ENCODE measurements at places on chromosomes 7 and 10.

DNA sequence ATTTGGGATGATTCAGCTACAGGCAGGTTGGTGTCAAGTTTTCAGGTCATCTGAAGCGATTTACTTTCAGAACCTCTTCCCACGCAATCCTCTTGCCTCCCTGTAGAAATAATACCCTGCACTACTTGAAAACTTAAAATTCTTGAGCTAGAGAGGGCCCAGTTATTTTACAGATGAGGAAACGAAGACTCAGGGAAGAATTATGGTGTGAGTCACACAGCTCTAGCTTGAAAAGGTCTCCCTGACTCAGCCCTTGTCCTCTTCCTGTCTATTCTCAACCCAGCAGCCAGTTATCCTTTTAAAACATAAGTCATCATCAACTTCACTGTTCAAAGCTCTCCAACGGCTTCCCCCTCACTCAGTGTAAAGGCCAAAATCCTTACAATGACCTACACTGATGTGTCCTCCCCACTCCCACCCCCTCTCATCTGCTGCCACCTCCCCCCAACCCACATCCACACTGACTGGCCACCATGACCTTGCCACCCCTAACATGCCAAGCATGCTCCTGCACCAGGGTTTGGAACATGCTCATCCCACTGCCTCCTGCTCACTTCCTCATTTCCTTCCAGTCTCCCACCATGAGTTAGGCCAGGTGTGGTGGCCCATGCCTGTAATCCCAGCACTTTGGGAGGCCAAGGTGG is 3.4 kb downstream of the DNMBP start:
- DNase-seq, result no peak

GRCh38 chr10:93758891-93759410 is 1.2 kb downstream of the LGI1 start:
- DNase-seq, result no peak

DNA sequence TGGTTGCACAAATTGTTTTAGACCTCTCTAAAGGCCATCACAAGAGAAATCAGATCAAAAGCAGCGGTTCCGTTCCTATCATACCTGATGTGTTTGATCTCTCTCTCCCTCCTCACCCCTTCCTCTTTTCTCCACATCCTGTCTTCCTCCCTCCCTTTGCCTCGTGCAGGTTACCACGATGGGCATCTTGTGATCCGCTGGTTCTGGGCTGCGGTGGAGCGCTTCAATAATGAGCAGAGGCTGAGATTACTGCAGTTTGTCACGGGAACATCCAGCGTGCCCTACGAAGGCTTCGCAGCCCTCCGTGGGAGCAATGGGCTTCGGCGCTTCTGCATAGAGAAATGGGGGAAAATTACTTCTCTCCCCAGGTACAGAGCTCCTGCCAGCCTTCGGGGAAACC is 28.5 kb upstream of the STK17A start:
- no peak for DNase-seq

DNA sequence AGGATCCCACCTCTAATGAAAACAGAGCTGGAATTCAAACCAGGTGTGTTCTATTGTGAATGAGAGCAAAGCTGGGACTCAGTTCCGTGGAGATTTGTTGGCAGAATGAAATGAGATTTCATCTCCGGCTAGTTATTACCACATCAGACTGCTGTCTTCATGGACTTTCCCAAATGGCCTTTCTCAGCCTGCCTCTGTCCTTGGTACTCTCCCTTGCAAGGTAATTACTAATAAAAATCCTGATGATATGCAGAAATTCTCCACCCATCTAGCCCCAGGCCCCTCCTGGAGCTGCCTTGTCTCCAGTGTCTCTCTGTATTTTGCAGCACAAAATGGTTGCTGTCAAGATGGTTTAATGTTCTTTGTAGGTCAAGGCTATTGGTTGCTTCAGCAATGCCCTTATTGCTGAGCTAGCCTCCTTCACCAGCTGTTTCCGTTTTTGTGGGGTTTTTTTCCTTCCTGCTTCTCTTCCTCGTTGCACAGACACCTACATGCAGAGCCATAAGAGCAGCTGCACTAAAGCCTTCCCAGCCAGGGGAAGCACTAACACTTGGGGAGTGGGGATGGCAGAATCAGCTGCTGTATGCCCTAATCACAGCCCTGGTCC is 185.0 kb upstream of the GHITM start:
- no peak for DNase-seq

DNA sequence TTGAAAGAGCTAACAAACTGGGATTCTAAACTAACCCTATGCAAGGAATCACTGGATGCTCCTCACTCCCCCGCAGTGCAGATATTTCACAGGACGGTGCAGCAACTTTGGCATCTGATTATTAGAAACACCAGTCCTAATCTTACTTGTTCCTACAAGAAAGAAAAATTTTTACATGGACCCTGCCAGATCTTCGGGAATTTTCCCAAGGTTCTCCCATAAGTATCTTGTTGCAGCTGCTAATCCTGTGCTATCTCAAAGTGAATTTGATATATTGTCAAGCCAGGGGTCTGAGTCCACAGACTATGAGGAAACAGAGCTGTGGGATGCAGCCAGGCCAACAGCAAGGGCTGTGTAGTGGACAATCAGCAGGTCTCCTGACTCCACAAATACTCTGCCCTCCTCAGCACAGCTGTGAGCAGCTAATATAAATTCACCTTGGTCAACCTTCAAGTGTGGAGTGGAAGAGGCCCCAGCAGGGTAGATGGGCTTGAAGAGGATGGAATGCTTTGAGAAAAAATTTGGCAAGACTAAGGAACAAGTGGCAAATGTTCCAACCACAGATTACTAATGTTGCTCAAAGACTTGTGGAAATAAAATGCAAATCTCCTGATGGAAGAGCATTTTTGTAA is 25.6 kb downstream of the VSTM4 start:
- DNase-seq, result no peak

GRCh38 chr10:107480781-107481180 is 316.3 kb upstream of the SORCS1 start:
- no peak for DNase-seq

GRCh38 chr7:12314199-12314598 is 89.5 kb downstream of the VWDE start:
- no peak for DNase-seq

DNA sequence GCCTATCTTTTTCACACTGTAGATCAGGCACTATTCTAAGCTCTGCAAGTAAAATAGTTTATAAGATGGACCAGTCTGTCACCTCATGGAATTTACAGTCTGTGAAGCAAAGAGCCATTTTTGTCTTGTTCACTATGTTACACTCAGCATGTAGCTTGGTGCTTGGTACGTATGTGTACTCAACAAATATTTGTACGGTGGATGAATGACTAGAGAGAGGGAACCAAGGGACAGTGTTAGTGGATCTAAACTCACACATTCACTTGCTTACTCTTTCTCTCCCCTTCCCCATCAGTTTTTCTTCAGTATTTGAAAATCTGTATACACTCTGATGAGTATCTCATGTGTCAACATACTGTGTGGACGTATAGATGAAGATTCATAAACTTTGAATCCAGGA is 45.9 kb downstream of the PTF1A start:
- no peak for DNase-seq

DNA sequence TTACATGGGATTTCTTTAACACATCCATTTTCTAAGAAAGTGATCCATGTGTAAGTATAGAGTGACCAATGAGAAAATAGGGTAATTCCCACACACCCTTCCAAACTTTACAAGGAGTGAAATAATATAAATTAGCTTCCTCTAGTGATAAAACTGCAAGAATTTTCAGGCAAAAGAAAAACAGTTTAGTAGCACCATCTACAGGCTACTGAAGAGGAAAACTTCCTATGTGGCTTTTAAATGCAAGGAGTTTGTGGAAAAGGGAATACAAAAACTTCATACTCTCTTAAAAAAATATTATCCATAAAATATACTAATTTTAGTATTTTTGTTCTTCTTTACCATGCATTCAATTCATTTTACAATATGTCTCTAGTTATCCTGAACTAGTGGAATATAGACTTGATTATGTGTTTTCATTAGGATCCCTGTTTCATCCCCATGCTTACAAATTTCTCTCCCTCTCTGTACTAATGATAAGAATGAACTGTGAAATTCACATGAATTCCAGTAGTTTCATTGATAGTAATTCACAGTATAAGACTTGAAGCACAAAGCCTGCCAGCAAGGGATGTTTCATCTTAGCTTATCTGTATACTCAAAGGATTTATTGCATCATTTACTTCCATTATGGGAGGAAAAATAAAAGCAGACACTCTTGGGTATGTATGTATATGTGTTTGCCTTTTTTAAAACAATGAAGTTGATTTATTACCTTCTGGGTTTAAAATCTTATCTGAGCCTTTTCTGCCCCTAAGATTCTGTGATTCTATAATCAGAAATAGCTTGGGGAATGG is 442.9 kb downstream of the AUTS2 start:
- DNase-seq, result no peak

GRCh38 chr7:112362053-112362650 is 88.1 kb upstream of the IFRD1 start:
- no peak for DNase-seq

DNA sequence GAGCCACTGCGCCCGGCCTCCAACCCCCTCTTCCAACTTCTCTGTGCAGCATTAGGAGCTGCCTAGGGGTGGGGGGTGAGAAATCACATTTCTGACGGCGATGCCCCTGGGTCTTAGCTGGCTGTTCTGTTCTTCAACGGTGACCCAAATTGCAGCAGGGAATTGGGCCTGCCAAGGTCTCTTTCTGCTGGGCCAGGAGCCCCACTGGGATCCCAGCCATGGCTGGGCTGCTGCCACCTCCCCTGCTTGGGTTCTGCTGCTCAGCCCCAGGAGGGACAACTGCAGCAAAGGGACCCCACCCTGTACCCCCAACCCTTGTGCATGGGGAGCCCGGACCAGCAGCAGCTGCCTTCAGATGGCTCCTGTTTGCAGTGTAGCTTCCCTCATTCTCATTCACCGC is 43.7 kb upstream of the GNA12 start:
- DNase-seq, result no peak

GRCh38 chr10:63288170-63288569 is 155.0 kb downstream of the NRBF2 start:
- DNase-seq, result no peak

GRCh38 chr10:70693619-70694335 is 21.5 kb downstream of the ADAMTS14 start:
- DNase-seq, result peak; percentile 48

DNA sequence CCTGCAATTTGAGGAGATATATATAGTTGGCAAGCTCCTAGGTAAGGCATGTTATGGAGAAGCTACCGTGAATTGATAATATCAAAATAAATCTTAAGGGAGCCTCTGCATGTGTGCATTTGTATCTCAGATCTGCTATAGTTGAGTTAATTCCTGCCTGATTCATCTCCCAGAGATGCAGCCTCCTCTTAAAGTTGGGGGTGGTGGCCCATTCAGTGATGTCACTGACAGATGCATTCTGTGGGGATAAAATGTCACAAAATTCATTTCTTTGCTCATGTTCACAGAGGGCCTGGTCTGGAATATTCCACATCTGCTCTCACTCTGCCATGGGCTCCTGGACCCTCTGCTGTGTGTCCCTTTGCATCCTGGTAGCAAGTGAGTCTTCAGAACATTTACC is 185.8 kb upstream of the PRSS1 start:
- DNase-seq, result no peak

- DNase-seq, result no peak
Measured at GRCh38 chr10:121949049-121949448, 21.2 kb upstream of the ATE1 start.

GRCh38 chr10:67299761-67300160 is 373.9 kb downstream of the LRRTM3 start:
- DNase-seq, result no peak

- DNase-seq, result no peak
Measured at GRCh38 chr7:29397398-29397797, 166.2 kb upstream of the PRR15 start.

GRCh38 chr10:128314686-128315085 is 188.5 kb upstream of the MKI67 start:
- DNase-seq, result no peak

DNA sequence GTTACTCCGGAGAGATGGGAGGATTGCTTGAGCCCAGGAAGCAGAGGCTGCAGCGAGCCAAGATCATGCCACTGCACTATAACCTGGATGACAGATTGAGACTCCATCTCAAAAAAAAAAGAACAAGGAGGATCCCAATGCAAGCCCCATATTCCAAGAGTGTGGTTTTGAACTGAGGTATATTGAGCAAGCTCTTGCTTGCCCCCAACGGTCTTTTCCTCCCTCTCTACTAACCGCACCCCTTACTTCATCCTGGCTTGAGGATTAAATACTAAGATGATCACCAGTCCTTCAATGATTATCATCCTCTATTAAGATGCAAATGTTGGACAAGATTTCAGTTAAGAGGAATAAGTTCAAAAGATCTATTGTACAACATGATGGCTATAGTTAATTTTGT is 12.5 kb upstream of the SRGN start:
- no peak for DNase-seq

DNA sequence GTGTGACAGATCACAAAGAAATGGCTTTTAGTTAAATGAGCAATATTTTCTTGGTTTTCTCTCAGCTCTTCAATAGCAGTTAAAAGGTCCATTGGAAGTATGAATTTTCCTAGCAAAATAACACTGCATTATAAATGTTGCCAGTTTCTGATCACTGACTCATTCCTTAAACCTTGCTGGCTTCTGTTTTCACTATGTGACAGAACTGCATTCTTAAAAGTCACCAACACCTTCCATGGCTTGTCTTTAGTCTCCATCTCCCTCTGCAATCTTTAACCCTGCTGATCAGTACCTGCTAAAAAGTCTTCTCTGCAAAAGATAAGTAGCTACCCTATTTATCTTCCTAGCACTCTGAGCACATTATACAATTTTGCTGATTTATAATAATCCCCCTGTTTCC is 405.0 kb upstream of the LRRN3 start:
- no peak for DNase-seq

- no peak for DNase-seq
Measured at GRCh38 chr7:46802479-46802878, 779.4 kb downstream of the TNS3 start.

GRCh38 chr10:62443866-62444265 is 69.7 kb downstream of the ZNF365 start:
- DNase-seq, result no peak

- no peak for DNase-seq
Measured at GRCh38 chr10:17316488-17317170, 88.6 kb downstream of the VIM start.

GRCh38 chr7:116546054-116546453 is 21.2 kb downstream of the CAV1 start:
- peak; percentile 29 for DNase-seq

GRCh38 chr7:82593780-82594179 is 150.2 kb upstream of the CACNA2D1 start:
- DNase-seq, result no peak

- no peak for DNase-seq
Measured at GRCh38 chr10:132836832-132837540, 51.0 kb upstream of the NKX6-2 start.

DNA sequence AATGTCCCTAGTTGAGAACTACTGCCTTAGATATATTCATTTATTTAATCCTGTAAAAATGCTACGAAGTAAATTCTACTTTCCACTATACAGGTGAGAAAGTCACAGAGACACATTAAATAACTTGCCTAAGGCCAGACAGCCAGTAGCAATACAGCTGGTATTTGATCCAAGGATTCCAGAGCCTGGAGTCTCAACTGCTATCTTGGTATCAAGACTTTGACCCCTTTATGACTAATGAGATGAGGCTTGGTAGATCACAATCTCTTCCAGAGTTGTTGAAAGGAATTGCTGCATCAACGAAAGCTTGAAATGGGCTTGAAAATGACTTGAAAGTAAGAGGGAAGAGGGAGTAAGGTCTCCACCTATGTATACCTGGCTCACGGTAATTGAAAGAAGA is 83.3 kb downstream of the ORC5 start:
- DNase-seq, result no peak
